ENCODE measurements at places on chromosomes 13 and 19.

- DNase-seq = no peak
These were observed 869.0 kb upstream of the PRR20A start for GRCh38 chr13:56271686-56272085.

DNA sequence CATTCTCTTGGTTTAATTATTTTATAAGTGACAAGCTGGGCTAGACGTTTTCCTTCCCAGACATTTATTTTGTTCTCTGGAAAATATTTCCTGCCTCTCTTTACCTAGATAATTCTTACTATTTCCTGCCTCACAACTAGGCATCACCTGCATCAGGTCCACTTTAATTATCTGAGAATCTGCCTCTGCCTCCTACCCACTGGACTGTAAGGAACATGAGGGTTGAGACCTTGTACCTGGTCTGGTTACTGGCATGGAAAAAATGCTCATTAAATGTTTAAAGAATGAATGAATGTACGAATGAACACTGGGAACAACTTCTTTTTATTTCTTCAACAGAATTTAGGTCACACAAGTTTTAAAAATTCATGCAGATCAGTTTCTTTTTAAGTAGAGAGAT is 13.4 kb upstream of the METTL21C start:
- DNase-seq = no peak

DNA sequence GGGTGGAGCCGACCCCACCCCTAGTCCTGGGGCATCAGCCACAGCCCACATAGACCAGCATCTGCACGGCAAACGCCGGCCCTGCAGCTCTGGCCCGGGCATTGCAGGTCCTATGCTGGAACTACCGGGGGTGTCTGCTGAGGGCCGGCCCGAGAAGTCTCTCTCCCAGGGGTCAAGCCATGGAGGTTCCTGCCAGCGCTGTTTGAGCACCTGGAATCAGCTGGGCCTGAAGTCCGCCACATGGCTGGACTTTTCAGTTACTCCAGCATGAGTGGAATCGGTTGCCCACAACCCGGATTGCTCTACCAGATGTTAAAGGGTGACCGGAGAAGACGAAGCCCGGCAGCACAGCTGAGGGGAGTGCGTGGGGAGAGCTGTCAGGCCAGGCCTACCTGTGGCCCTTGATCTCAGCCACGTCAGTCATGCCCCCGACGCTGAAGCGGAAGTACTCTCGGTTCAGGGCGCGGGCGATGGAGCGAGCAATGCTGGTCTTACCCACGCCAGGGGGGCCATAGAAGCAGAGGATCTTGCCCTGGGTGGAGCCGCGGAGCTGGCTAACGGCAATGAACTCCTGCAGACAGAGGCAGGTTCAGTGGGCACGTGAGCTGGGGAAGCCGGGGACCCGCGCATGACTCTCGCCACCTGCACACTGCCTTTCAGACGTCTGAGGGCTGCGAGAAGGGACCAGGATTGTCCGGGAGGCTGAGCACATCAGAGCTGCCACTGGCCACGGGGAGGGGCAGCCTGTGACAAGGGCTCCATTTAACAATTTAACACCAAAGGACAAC is 8.7 kb downstream of the RPL36 start:
- DNase-seq = no peak

GRCh38 chr19:38977445-38978325 is 2.1 kb upstream of the FBXO17 start:
- DNase-seq = peak; percentile 76

GRCh38 chr19:23440791-23441190 is 45.5 kb upstream of the ZNF91 start:
- DNase-seq = no peak

DNA sequence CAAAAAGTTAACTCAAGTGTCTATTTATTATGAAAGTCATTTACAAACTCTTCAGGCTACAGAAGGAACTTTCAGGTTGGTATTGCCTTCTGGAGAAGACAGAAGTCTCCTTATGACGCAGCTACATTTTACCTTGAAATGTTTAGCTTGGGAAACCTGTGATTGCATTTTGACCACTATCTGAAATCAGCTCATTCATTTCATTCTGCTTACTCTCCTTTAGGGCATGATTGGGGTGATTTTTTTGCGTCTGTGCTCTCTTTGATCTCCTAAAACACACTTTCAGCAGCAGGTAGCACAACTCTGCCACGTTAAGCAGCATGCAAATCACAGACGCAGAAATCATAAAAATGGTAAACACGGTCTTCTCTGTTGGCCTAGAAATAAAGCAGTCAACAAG is 9.6 kb downstream of the GJB6 start:
- no peak for DNase-seq

Data from stimulated activated CD8-positive, alpha-beta memory T cell treated with anti-CD3 and anti-CD28 coated beads, Interleukin-15, amount 100 ng/mL, for 48 hours (primary cell).